Osteoblast (primary cell): ENCODE measurements at places on chromosomes 3 and 15. TPM values are rescaled to one million over a fixed set of nuclear protein-coding genes. Genes with fewer than 3 reads are reported as not detected.

Gene FOXB1
- total RNA-seq = not detected in 2 replicates

Gene A4GNT
- not detected in 2 replicates for total RNA-seq

Gene APOD
- total RNA-seq = 0.88 and 1.4 TPM in 2 replicates

Gene IFT57
- 74.9 and 88.7 TPM in 2 replicates for total RNA-seq

Gene DNAH12
- under 0.01 TPM in 2 replicates for total RNA-seq

Gene ZNF774
- 1.8 and 2.4 TPM in 2 replicates for total RNA-seq

Gene CD80
- total RNA-seq = 2.5 and 3.2 TPM in 2 replicates
